ENCODE measurements at places on chromosomes 6 and 20.
A peak's percentile ranks its signal among the peaks of the same experiment; 100 is the strongest.

- peaks cover 5% of the 10 kb centered on the region for H3K4me1 ChIP-seq
- H3K27me3 ChIP-seq = peaks cover 39% of the 10 kb centered on the region
- no peak overlapping the region for H3K4me3 ChIP-seq
- no peak overlapping the region for H3K27ac ChIP-seq
- no peak for ATAC-seq
These were observed 5.0 kb downstream of the JAG1 start for GRCh38 chr20:10668677-10669368.

DNA sequence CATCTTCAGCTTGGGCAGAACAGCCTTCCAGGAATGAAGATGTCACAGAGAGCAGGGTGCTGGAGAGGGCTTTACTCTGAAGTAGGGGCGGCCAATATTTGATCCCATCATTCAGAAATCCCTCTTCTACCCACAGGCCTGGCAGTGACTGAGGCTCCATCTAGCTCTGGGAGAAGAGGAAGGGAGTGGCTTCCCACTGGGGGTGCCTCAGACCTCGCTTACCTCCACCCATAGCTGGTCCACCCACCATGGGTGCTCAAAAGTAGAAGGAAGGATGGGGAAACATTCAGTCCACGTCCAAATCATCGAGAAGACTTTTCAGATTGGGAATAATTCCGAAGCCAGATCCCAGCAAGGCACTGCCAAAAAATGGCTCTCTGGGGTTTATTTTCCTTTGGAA is 11.8 kb upstream of the THBD start:
- no peak for ATAC-seq
- no peak overlapping the region for H3K4me3 ChIP-seq
- no peak overlapping the region for H3K27ac ChIP-seq
- H3K36me3 ChIP-seq = no peaks in the 10 kb centered on the region
- H3K27me3 ChIP-seq = peaks cover 9% of the 10 kb centered on the region
- H3K4me1 ChIP-seq = no peaks in the 10 kb centered on the region

DNA sequence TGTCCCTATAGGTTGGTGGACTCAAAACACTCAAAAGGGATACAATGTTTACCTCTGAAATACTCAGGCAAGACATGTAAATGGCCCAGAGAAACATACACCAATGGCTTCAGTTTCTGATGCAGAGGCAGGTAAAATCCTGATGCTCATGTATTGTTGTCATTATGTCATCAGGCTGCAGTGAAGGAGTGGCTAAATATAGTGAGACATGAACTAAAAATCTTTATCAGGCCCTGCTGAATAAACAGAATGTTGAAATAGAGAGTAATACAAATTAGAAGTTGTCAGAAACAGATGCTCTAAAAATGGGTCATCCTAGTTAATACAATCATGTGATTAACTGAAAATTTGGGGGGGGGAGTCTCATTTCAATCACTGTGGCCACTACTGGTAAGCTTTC is 20.4 kb downstream of the PTPRK start:
- H3K27ac ChIP-seq = no peak overlapping the region
- H3K27me3 ChIP-seq = no peaks in the 10 kb centered on the region
- no peak overlapping the region for H3K4me3 ChIP-seq
- H3K4me1 ChIP-seq = no peaks in the 10 kb centered on the region

GRCh38 chr20:49352751-49353150 is 74.9 kb upstream of the ZNFX1 start:
- ATAC-seq = no peak
- H3K4me3 ChIP-seq = no peak overlapping the region
- H3K36me3 ChIP-seq = no peaks in the 10 kb centered on the region
- peaks cover 16% of the 10 kb centered on the region for H3K27me3 ChIP-seq
- no peak overlapping the region for H3K27ac ChIP-seq
- H3K4me1 ChIP-seq = no peaks in the 10 kb centered on the region

DNA sequence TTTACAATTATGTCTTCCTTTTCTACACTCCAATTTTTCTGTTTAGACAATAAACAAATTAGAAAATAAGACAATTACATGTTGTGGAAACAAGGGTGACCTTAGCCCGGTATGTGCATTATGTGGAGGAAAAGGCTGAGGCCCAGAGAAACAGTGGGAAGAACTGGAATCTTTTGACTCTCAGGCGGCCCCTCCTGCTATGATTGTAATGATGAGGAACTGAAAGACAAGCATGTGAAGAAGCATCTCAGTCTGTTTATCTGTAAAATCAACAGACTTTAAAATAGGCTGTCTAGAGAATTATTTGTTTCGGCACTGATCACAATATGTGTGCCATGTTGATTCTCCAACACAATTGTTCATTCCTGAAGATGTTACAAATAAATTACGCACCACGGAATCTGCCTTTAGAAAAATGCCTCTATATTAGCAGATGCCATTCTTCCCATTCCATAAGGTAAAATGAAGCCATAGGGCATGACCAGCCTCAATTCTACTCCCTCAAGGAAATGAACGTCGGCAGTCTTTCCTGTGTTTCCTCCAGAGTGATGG is 1201.6 kb upstream of the CITED2 start:
- H3K36me3 ChIP-seq = no peaks in the 10 kb centered on the region
- no peaks in the 10 kb centered on the region for H3K4me1 ChIP-seq
- H3K27ac ChIP-seq = no peak overlapping the region
- H3K4me3 ChIP-seq = no peak overlapping the region
- no peak for ATAC-seq

GRCh38 chr6:85594197-85594930 is 706 bp upstream of the SNX14 start:
- peaks cover 22% of the 10 kb centered on the region for H3K4me1 ChIP-seq
- no peaks in the 10 kb centered on the region for H3K27me3 ChIP-seq
- H3K27ac ChIP-seq = peak overlapping the region; percentile 99

GRCh38 chr6:101534386-101534785 is 140.9 kb downstream of the GRIK2 start:
- H3K27ac ChIP-seq = no peak overlapping the region
- H3K4me3 ChIP-seq = no peak overlapping the region
- H3K36me3 ChIP-seq = no peaks in the 10 kb centered on the region
- no peaks in the 10 kb centered on the region for H3K27me3 ChIP-seq
- ATAC-seq = no peak
- no peaks in the 10 kb centered on the region for H3K4me1 ChIP-seq

DNA sequence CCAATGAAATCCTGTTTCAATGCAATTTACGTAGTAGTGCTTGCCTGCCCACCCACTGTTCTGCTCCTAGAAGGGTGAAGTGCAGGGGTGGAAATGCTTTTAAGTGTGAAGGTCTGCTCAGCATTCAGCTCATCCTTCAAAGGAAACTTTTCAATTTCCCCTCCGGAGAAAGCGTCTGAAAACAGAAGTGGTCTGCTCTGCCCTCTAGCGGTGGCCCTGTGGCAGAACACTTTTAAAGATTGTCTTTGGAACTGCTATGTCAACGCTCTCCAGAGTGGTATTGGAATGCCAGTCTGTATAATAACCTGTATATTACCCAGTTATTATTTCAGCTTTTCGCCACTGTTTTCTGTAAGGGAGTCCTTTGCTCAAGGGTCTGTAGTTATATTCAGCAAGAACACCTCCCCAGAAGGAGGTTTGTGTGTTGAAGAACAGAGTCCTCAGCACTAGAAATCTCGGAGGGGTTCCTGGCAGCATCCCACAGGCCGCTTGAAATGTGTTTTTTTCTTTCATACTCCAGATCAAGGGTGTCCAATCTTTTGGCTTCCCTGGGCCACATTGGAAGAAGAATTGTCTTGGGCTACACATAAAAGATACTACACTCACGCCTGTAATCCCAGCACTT is 63.1 kb upstream of the KLHL31 start:
- ATAC-seq = peak; percentile 56
- no peaks in the 10 kb centered on the region for H3K36me3 ChIP-seq
- H3K4me3 ChIP-seq = no peak overlapping the region
- H3K4me1 ChIP-seq = peaks cover 10% of the 10 kb centered on the region

GRCh38 chr6:84777888-84778287 is 13.5 kb upstream of the TBX18 start:
- no peak overlapping the region for H3K27ac ChIP-seq
- ATAC-seq = no peak
- H3K4me3 ChIP-seq = no peak overlapping the region
- H3K27me3 ChIP-seq = peaks cover 31% of the 10 kb centered on the region
- no peaks in the 10 kb centered on the region for H3K4me1 ChIP-seq

GRCh38 chr6:104170401-104170800 is 689.3 kb downstream of the HACE1 start:
- no peaks in the 10 kb centered on the region for H3K36me3 ChIP-seq
- H3K27me3 ChIP-seq = no peaks in the 10 kb centered on the region
- no peak for ATAC-seq
- no peak overlapping the region for H3K4me3 ChIP-seq

DNA sequence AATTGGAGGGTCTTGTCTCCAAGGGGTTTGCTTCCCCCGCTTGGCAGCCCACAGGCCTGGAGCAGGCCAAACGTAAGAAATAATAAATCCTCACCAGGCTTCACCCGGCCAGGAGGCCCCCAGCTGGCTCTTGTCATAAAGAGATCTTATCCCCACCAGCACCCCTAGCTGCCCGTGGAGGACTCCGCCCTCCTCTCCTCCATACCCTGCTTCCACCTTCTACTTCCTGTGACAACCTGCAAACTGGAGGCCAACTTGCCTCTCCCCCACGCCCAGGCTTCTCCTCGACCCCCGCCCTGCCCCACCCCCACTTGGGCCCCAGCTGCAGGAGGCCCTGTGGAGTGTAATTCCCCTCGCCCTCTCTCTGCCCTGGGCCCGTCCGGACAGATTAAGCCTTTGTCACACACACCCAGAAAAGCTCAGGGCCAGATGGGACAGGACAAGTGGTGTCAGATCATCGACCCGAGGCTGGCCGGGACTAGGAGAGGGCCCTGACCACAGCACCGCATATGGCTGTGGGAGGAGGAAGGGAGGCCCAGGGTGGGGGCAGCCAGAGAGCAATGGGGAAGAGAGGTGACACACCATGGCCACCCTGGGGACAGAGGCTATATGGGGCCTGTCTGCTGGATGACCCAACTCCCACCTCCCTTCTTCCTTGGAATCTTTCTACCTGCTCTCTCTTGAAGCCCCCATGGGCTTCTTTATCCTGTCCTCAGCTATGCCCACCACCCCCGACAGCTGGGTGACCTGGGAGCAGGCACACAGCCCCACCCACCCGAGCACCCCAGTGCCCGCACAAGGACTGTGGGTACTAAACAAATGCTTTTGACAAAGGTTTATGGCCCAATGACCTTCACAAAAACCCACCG is 3.9 kb downstream of the NOL4L start:
- no peaks in the 10 kb centered on the region for H3K27me3 ChIP-seq
- peak overlapping the region; percentile 57 for H3K27ac ChIP-seq
- H3K4me1 ChIP-seq = peaks cover 36% of the 10 kb centered on the region
- peaks cover 8% of the 10 kb centered on the region for H3K36me3 ChIP-seq

GRCh38 chr6:12869816-12870432 is 153.4 kb downstream of the PHACTR1 start:
- no peaks in the 10 kb centered on the region for H3K36me3 ChIP-seq
- no peak overlapping the region for H3K4me3 ChIP-seq
- H3K27ac ChIP-seq = no peak overlapping the region
- H3K4me1 ChIP-seq = no peaks in the 10 kb centered on the region

DNA sequence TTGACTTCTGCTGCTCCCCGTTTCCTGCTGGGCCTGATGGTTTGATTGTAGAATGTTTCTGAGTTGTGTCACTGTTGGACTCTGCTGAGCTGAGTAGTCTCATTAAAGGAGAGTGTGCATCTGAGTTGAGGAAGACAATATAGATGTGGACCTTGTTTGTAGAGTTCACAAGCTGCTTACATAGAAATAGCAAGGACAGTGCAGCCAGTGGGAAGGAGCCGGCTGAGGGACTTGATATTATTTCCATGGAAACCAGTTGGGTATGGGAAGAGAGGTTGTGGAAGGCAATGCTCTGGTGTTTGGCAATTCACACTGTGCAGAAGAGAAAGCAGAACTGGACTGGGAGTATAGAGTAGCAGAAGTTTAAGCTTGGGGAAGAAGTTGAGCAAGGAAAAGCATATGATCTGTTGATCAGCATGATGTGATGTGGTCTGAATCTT is 14.8 kb downstream of the IGF2R start:
- ATAC-seq = no peak
- peak overlapping the region; percentile 96 for H3K27ac ChIP-seq
- H3K4me1 ChIP-seq = peaks cover 42% of the 10 kb centered on the region
- H3K27me3 ChIP-seq = no peaks in the 10 kb centered on the region
- peak overlapping the region; percentile 81 for H3K4me3 ChIP-seq
